Fibroblast of lung (primary cell): ENCODE measurements at places on chromosomes 2 and 18. TPM values are rescaled to one million over a fixed set of nuclear protein-coding genes. Genes with fewer than 3 reads are reported as not detected.

GPR55 gene
- total RNA-seq = not detected in 2 replicates

PARD6G gene
- 2.1 and 3.1 TPM in 2 replicates for total RNA-seq

CNDP1 gene
- not detected in 2 replicates for total RNA-seq

KCNE4 gene
- total RNA-seq = 11.0 and 25.3 TPM in 2 replicates

DSG4 gene
- not detected in 2 replicates for total RNA-seq

SLC4A1AP gene
- total RNA-seq = 25.2 and 28.4 TPM in 2 replicates

ACOXL gene
- not detected in 2 replicates for total RNA-seq
